Fibroblast of skin of left quadriceps (primary cell): ENCODE measurements at places on chromosomes 1 and 21.

DNA sequence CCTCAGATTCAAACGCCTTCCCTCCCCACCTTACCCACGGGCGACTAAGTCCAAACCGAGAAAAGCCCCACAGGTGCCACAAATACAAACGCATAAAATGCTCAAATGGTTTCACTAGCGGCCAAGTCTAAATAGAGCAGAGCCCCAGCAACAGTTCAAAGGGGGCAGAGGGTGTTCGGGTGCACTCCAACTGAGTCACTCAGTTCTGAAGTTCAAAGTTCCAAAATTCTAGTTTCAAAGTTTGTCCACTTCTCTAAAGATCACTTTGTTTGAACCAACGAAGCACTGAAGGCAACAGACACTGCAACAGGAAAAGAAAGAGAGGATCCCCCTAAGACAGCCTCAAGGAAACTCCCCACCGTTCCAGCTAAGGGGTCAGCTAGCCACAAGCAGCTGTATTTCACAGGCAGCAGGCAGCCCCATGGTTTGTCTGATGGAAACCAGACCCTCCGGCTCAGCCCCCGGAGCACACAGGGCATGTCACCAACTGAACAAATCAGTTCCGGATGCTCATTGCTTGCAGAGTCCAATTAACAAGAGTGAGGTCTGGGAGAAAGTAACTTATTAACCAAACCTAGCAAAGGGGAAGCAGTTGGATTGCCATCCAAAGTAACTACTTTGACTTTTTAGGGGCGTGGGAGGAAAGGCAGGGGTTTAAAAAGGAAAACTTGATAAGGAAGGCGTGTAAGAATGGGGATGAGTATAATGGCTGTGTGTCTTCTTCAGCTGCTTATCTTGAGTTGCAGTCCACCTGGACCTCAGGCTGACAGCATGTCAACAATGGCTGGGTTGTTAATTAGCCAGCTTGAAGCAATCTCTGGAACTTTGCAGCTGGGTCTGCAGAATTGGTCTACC, 1423.9 kb upstream of the PRMT6 start:
- DNase-seq, result no peak

DNA sequence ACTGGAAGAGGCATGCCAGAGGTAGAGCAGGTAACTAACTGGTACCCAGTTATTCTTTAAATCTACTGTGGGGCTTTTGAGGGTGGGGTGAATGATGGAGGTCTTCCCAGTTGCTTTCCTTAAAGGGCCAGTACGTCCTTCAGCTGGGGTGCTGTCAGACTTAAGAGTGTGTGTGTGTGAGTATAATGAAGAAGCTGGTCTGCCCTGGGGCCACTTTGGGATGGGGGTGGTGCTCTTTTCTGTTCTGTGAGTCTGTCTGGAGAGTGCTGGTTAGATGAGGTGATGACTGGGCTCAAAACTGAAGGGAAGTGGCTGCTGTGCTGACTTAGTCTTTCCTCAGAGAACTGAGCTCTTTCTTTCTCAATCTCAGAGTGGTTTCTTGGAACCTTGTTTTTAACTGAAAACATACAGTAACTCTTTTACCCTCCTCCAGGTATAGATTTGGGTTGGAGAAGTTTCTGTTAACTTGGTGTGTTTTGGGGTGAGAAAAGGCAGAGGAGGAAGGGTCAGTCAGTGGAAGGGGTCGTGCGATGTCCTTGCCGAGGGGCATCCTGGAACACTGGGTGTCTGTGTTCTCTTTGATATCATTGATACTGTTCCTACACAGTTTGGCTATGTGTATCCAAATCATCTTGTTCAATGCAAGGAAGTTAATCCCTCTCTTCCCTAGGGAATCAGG, 746 bp downstream of the MACF1 start:
- DNase-seq, result no peak

DNA sequence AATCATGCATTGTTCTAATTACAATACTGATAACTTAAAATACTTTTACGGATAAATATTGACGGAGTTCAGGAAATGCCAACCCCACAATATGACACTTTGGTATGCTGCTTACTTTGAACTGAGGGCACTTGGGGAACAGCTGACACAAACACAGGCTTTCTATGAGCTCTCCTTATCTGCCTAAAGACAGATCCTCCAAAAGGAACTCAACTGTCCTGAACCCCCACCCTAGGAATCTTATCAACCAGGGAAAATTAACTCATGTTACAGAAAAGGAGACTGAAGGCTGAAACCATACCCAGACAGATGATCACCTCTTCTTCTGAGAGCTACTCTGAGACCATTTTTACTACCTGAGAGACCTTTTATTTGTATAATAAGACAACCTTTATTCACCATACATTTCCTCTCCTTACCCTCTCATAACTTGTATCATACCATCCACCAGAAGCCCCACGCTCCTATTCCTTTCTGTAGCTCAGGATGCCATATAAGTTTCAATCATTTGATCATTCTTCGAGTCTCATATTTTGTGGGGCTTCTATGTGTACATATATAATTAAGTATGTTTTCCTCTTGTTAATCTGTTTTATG, 239.5 kb downstream of the FAF1 start:
- no peak for DNase-seq

GRCh38 chr21:26162081-26162480, 8.5 kb downstream of the APP start:
- DNase-seq, result no peak

- DNase-seq, result no peak
Observed at GRCh38 chr1:58460469-58460868, 86.1 kb downstream of the OMA1 start.

DNA sequence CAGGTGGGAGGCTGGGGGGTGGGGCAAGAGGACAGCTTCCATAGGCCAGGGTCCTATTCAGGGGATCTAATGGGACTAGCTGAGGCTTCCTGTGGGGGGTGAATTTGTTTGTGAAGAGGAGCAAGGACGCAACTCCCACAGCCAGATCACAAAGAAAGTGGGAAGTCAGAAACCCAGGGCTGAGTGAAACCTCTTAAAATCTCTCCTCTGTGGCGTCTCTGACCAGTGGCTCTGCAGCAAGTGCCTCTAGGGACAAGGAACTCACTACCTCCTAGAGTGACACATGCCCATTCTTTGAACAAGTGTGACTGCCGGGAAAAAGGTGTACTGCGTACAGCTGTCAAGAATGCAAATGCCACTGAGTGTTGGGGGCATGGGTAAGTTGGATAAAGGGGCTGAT, 187.9 kb downstream of the HIVEP3 start:
- no peak for DNase-seq

DNA sequence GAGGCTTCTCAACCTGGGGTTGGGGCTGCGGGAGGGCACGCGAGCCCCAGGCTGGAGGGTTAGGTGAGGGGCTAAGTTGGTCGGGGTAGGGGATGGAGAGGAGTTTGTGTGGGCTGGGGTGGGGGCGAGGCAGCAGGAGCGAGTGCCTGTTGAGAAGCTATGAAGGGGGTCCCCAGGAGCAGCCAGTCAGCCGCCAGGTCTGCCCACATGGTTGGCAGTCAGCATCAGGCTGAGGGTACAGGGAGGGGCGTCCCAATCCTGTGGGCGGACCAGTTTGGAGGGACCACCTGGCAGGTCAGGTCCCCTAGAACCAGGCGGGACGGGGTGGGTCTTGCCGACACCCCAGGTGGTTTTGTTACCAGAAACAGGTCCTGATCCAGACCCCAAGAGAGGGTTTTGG, 400 bp upstream of the TRIM17 start:
- DNase-seq, result no peak

DNA sequence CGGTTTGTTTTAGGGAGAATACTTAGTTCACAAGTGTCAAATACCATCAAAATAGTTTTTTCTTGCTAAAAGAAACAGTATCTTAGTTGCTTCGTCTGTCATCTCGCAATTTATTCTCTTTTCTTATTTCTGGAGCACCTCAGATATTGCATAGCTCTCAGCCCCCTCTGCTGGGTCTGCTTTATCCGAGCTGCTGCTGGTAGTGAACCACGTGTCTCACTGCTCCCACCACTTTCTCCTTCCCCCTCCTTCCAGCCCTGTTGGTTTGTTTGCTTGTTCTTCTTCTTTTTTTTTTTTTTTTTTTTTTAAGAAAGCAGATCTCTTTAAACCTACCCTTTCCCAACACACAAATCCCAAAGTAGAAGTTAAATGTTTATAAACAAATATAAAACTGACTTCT, 170.8 kb downstream of the EDEM3 start:
- DNase-seq, result no peak

DNA sequence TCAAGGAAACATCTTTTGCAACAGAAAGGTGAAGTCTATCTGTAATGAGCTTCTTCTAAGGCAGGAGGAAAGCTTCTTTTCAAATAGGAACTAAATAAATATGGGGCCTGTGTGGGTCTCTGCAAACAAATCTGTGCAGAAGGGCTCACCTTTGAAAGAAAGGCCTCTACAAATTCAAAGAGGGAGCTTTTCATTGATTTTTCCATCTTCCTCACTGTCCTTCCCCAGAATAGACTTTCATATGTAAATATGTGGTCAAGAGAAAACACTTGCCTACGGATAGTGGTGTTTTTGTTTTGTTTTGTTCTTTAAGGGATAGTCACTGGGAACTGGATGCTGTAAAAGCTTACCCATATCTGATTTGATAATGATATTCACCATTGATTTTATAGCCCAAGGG, 223.4 kb downstream of the DSCAM start:
- no peak for DNase-seq

GRCh38 chr1:201739492-201740085, 89.4 kb upstream of the IPO9 start:
- DNase-seq, result no peak
